Naive B cell (primary cell): ENCODE measurements at places on chromosomes 6 and 20. TPM values are rescaled to one million over a fixed set of nuclear protein-coding genes. Genes with fewer than 3 reads are reported as not detected.

DNA sequence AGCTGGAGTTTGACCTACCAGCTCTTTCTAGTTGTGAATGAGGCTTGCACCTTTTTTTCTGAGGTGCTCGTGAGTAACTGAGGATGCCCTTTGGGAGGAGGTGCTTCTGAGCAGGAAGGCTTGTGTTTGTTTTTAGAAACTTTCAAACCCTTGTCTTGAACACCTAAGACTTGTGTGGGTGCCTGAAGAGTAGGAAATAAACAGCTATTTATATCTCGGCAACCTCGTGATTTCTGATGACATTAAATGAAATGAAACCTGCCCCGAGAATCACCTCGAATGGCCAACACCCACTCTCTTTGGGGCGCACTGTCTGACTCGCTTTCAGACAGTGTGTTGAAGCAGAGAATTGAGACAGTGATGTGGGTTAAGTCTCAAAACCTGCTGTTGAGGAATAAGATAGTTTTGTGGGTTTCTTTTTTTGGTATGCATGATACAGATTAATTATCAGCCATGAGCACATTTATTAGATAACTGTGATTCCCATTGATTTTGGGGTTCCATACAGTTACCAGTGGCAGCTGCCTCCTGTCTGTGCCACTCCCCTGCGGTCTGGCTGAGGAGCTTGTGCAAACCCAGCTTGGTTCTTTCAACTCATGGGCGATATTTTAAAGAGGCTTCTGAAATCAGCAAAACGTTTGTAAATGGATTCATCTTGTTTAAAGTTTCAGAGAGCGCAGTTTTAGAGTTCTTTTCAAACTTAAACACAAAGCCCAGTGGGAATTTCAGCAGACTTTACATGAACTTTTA lies 8.4 kb downstream of the IRF4 start:
- peak overlapping the region; percentile 85 for H3K27ac ChIP-seq
- peaks cover 72% of the 10 kb centered on the region for H3K4me1 ChIP-seq
- peaks cover 34% of the 10 kb centered on the region for H3K36me3 ChIP-seq
- H3K4me3 ChIP-seq: peak overlapping the region; percentile 40

DNA sequence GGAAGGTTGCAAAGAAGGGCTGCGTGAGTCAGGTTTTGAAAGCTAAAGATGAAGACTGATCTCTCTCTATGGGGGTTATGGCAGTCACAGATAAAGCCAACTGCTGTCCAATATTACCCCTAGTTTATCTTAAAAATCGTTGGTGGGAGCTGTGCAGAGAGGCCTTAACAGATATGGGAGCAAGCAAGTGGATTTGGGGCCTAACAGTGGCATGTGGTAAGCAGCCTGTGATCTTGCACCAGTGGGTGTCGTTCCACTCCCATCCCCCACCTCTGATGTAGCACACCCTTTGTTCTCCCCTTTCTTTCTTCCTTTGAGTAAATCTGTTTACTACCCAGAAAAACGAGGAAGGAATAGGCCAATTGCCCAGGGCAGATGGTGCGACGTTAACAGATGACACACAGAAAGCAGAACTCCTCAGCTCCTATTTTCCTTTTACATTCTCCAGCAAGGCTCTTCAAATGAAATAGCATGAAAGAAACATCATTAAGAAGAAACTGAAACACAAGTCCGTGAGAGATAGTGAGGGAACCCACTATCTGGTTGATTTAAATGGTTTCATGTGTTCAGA lies 274.1 kb upstream of the CITED2 start:
- H3K4me1 ChIP-seq: no peaks in the 10 kb centered on the region
- no peak overlapping the region for H3K4me3 ChIP-seq
- no peaks in the 10 kb centered on the region for H3K27me3 ChIP-seq
- H3K36me3 ChIP-seq: no peaks in the 10 kb centered on the region
- no peak overlapping the region for H3K27ac ChIP-seq

DNA sequence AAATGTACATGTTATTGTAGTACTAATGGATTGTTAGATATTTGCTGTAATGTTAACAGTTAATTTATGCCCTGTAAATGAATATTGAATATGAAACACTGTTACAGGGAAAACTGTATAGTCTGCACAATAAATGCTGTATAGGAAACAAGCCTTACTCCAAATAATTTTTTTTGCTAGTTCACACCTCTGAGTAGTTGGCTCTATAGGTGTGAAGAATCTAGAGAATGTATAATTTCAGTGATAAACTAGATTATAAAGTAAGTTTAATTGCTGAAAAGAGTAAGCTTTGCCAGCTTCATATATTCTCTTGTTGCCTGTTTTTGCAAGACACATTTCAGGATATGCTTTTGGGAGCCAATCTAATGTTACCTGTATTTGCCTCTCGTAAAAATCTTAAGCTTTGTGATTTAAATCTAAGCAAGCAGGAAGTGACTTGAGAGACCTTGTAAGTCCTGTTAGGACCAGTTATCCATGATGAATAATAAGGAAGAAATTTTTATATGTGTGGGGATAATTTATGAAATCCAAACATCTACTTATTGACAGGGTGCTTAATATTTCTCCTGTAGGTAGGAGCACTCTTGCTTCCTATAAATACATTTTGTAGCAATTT lies 232.4 kb downstream of the ZFAND3 start:
- no peak overlapping the region for H3K4me3 ChIP-seq
- no peaks in the 10 kb centered on the region for H3K27me3 ChIP-seq
- no peak overlapping the region for H3K27ac ChIP-seq

GRCh38 chr6:169912266-169913095 lies 161.1 kb downstream of the ERMARD start:
- H3K36me3 ChIP-seq: no peaks in the 10 kb centered on the region
- no peak overlapping the region for H3K4me3 ChIP-seq
- DNase-seq: no peak
- peak overlapping the region; percentile 60 for H3K27ac ChIP-seq

DNA sequence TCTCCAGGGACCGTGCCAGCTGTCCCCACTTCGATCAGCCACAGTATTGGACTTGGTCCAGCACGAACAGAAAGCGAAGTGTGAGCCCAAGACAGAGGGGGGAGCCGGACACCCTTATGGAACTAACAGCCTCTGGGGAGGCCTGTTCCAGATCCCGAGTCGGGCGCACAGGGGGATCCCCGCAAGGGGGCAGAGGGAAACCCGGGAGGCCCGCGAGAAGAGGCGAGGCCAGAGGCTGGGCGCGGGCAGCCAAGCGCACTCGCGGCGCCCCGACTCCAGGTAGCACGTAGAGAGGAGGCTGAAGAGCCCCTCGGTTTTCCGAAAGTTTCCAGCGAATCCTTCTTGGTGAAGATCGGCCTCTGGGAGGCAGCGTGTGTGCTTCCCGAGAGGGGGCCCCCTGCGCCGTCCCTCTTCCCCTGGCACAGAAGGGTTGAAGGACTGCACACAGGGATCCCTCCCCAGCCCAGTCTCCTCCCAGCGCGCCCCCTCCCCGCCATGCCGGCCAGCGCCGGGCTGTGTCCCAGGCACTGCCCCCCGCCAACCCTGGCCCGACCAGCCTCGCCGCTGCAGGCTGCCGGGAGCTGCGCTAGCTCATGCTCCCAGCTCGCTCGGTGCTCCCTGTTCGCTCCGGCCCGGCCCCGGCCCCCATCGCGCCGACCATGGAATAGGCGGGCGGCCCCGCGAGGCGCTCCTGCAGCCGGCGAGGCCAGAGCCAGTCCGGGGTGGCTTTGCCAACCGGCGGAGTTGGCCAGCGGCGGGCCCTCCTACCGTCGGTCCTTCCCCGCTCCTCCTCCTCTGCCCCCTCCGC lies 577 bp upstream of the SLC24A3 start:
- DNase-seq: no peak
- peak overlapping the region; percentile 29 for H3K4me3 ChIP-seq
- H3K27ac ChIP-seq: no peak overlapping the region
- peaks cover 47% of the 10 kb centered on the region for H3K27me3 ChIP-seq
- H3K36me3 ChIP-seq: no peaks in the 10 kb centered on the region

GRCh38 chr20:46688151-46689081 lies 828 bp downstream of the TP53RK start:
- no peaks in the 10 kb centered on the region for H3K27me3 ChIP-seq
- peak overlapping the region; percentile 98 for H3K4me3 ChIP-seq
- peak overlapping the region; percentile 92 for H3K27ac ChIP-seq

DNA sequence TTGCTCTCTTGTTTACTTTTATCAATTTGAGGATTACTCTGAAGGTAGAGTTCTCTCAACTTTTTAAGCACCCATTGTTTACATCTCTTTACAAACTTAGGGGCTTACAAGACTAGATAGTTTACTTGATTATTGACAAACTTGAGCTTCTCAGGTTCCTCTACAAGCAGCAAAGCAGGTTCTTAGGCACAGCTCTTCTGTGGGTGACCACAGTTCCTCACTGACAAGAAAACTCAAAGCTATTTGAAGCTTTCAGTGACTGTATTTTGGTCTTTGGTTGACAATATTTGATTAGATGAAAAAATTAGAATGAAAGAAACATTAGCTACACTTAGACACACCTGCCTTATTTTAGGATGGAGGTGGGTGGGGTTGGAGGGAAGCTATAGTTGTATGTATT lies 327.3 kb upstream of the RUNX2 start:
- H3K4me1 ChIP-seq: no peaks in the 10 kb centered on the region
- H3K27ac ChIP-seq: no peak overlapping the region
- no peak overlapping the region for H3K4me3 ChIP-seq
- no peak for DNase-seq
- no peaks in the 10 kb centered on the region for H3K27me3 ChIP-seq

GRCh38 chr6:34389034-34389433 lies 3.4 kb downstream of the NUDT3 start:
- no peaks in the 10 kb centered on the region for H3K27me3 ChIP-seq
- H3K4me3 ChIP-seq: no peak overlapping the region
- H3K36me3 ChIP-seq: no peaks in the 10 kb centered on the region

DNA sequence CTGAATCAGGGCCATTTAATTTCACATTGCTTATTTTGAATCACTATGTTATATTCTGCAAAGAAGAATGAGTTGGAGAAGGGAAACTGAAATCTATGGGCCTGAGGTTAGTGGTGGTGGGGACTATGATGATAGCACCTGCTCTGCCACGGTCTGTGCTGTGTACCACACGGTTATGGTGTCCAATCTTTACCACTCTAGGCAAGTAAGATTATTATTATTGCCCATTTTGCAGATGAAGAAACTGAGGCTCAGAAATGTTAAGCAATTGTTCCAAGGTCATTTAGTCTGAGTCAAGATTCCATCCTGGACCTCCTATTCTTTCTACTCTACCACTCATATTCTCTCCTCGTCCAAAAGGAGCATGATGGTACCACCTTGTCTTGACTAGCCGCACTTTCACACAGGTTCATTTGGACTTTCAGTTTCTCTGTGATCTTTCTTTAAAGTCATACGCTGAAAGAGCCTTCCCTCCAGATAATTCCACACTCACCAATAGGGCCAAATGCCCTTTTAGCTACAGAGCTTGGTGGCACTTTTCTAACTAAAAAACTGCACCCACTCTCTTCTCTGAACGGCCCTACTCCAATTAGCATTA lies 56.2 kb downstream of the GFOD1 start:
- DNase-seq: no peak
- no peak overlapping the region for H3K4me3 ChIP-seq
- H3K27me3 ChIP-seq: no peaks in the 10 kb centered on the region
- H3K36me3 ChIP-seq: no peaks in the 10 kb centered on the region
- no peak overlapping the region for H3K27ac ChIP-seq
- peaks cover 44% of the 10 kb centered on the region for H3K4me1 ChIP-seq

DNA sequence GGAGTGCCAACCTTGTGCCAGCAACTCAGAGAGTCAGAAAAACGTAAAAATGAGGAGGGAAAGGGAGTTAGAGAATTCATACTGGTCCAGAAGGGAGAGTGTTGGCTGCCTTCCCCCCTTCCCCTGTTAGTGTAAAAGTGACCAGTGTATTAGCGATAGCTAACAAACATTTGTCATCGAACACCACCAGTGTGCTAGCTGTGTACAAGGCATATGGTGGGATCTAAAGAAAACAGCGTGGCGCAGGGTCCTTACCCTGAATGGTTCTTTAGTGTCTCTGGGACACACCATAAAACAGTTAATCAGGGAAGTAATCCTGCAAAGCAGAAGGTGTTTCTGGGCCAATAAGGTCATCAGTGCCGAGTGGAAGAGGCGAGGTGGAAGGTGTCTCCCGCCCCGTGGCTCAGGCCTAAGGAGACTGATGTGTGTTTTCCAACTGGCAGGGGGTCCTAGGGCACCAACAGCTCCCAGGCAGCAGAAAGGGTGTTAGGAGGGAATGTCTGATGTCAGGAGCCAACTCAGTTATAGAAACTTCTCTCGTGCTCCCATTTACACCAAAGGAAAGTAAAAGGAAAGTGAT lies 91.9 kb downstream of the TCP11 start:
- no peaks in the 10 kb centered on the region for H3K27me3 ChIP-seq
- DNase-seq: no peak
- H3K36me3 ChIP-seq: no peaks in the 10 kb centered on the region
- no peak overlapping the region for H3K4me3 ChIP-seq
- H3K4me1 ChIP-seq: peaks cover 15% of the 10 kb centered on the region

DNA sequence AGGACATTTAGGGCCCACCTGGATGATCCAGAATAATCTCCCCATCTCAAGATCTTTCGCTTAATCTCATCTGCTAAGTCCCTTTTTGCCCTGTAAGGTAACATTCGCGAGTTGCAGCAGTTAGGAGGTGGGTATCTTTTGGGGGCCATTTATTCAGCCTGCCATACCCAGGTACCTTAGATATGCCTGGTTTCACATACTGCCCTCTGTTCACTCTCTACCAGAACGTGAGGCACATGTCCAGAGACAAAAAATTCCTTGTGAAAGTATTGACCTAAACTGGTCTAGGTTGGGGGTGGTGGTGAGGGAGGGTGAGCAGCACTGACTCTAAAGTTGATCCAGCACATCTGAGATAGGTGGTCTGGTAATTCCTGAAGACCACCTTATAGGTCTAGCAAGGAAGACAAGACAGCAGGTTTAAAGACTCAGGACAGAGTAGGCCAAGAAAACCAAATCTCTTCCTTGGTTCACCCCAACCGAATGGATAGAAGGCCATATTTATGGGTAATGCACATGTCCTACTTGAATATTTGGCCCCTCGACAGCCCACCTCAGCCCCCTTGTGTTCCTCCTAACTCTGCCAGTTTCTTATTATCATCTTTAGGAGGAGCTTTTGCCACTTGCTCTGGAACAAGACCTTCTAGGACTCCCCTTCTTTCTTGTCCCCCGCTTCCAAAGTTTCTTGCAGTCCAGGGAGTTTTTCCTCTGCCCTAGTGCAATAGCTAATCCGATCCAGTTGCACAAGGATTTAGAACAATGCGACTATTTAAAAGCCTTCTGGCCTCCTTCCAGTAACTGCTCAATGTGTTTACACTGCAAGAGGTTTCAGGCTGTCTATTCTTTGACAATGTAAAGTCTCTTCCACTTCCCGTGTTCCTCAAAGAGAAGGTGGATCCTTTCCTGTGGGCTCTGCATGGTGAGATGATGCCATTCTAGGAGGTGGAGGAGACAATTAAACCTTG lies 213.0 kb upstream of the LAMP5 start:
- no peak overlapping the region for H3K4me3 ChIP-seq
- H3K27me3 ChIP-seq: no peaks in the 10 kb centered on the region
- no peaks in the 10 kb centered on the region for H3K36me3 ChIP-seq
- DNase-seq: no peak
- H3K27ac ChIP-seq: no peak overlapping the region

The JAG1 gene
- polyA plus RNA-seq: 0.06 TPM

The HLA-DRB1 gene
- 4,272 TPM for polyA plus RNA-seq

The PNPLA1 gene
- polyA plus RNA-seq: not detected

The MROH8 gene
- 2.5 TPM for polyA plus RNA-seq

The NOX3 gene
- polyA plus RNA-seq: not detected
